ENCODE measurements at places on chromosomes 4 and X.

DNA sequence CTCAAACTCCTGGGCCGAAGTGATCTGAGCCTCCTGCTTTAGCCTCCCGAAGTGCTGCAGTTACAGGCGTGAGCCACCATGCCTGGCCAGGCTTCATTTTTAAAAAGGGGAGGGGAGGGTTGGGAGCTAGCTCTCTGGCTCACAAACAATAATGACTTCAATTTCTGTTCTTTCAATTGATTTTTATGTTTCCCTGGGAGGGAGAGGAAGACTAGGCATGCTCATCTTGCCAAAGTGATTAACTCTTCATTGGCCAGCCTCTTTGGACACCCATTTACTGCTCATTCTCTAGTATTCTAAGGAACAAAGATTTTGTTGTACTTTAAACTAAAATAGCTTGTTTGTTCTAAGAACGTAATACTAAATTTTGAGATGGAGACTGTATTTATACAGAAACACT lies 43.4 kb upstream of the TRIM2 start:
- no peak for DNase-seq

- DNase-seq: no peak
Observed at GRCh38 chr4:112648263-112649054, 11.5 kb downstream of the LARP7 start.

- no peak for DNase-seq
Observed at GRCh38 chrX:112520124-112520523, 159.6 kb downstream of the LHFPL1 start.

GRCh38 chr4:187073820-187074219 lies 350.2 kb upstream of the FAT1 start:
- DNase-seq: no peak

Data from glomerular endothelial cell (primary cell).